ENCODE measurements at places on chromosomes 3 and 15.

GRCh38 chr15:75171408-75171807 is 30.3 kb upstream of the C15orf39 start:
- DNase-seq, result no peak

GRCh38 chr3:188581365-188581764 is 427.4 kb downstream of the LPP start:
- no peak for DNase-seq

- DNase-seq, result no peak
Measured at GRCh38 chr3:89964347-89964746, 856.9 kb downstream of the EPHA3 start.

- no peak for DNase-seq
Measured at GRCh38 chr15:77371850-77372563, 47.9 kb downstream of the PEAK1 start.

DNA sequence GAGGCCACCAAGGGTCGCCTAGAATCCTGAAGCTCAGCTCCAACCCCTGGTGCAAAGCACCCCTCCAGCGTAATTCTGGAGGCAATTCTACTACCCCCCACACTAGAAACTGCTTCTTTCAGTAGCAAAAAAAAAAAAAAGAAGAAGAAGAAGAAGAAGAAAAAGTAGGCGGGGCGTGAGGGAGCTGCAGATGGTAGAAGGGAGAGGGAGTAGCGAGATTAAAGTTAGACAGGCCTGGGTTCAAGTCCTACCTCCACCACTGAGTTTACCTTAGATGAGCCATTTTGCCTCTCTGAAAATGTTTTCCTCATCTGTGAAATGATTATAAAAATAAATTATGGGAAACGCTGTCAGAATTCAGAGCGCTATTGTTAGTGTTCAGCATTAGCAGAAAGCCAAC is 913 bp downstream of the FAM174B start:
- no peak for DNase-seq

- no peak for DNase-seq
Measured at GRCh38 chr3:42012383-42012934, 50.6 kb upstream of the ULK4 start.
